ENCODE measurements at places on chromosomes 12 and 14.

DNA sequence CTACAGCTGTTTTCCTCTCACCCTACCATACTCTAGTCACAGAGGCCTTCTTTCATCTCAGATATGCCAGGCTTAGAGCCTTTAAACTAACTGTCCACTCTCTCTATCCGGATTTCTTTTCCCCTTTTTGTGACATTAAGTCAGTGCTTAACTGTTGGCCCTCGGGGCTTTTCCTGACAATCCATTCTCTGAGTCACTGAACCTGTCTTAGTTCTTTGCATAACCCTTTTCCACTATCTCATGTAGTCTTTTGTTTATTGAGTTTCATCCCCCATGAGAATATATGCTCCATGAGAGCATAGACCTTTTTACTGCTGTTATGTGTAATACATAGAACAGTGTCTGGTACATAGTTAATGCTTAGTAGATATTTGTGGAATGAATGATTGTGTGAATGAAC, 68.7 kb downstream of the PLEKHA5 start:
- DNase-seq, result no peak

GRCh38 chr12:69701826-69702225, 2.7 kb upstream of the BEST3 start:
- no peak for DNase-seq

GRCh38 chr12:53195516-53196420, 11.3 kb downstream of the ITGB7 start:
- no peak for DNase-seq

GRCh38 chr12:123530668-123531067, 2.9 kb downstream of the RILPL1 start:
- no peak for DNase-seq

GRCh38 chr12:56769868-56770267, 6.7 kb downstream of the HSD17B6 start:
- no peak for DNase-seq

GRCh38 chr12:56157201-56158028, 744 bp upstream of the MYL6 start:
- DNase-seq, result no peak

DNA sequence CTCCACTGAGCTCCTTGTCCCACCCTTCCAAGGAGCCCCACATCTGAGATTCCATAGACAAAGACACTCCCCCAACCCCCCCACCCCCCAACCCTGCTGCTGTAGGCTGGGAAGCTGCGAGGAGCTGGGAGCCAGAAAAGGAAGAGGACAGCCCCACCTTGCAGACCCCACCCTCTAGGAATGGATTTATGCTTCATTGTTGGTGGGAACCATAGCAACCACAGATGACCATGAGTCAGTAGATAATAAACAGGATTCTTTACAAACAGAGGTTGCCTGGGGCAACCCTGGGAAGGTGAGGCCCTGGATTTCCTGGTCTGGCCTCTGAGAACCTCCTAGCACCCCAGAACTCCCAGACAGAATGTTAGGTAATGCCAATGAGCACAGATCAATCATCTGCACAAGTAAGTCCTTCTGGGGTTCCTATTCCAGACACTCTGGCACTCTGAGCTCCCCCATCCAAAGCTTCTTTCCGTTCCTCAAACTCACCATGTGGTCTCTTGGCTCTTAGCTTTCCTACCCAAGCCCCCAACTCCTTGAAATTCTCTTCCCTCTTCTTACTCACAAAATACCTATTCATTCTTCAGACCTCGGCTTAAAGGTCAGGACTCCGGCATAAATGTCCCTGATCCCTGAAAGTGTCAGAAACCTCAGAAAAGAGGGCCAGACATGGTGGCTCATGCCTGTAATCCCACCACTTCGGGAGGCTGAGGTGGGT, 15.2 kb upstream of the PLEKHG6 start:
- no peak for DNase-seq

DNA sequence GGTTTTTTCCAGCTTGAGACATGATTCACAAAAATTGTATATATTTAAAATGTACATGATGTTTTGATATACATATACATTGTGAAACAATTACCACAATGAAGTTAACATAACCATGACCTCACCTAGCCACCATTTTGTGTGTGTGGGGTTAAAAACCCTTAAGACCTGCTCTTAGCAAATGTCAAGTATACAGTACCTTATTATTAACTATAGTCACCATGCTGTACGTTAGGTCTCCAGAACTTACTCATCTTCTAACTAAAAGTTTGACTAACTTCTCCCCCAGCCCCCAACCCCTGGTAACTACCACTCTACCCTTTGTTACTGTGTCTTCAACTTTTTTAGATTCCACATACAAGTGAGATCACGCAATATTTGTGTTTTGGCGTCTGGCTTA, 52.6 kb downstream of the EIF2S3B start:
- no peak for DNase-seq

DNA sequence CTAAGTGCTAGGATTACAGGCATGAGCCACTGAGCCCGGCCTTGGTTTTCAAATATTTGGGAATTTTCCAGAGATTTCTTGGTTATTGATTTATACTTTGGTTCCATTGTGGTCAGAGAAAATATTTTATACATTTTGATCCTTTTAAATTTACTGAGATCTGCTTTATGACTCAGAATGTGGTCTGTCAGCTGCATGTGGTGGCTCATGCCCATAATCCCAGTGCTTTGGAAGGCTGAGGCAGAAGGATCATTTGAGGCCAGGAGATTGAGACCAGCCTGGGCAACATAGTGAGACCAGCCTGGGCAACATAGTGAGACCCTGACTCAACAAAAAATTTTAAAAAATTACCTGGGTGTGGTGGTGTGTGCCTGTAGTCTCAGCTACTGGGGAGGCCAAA, 49.8 kb downstream of the ADCK1 start:
- DNase-seq, result no peak

GRCh38 chr14:31926123-31926522, 151.0 kb upstream of the ARHGAP5 start:
- DNase-seq, result no peak

DNA sequence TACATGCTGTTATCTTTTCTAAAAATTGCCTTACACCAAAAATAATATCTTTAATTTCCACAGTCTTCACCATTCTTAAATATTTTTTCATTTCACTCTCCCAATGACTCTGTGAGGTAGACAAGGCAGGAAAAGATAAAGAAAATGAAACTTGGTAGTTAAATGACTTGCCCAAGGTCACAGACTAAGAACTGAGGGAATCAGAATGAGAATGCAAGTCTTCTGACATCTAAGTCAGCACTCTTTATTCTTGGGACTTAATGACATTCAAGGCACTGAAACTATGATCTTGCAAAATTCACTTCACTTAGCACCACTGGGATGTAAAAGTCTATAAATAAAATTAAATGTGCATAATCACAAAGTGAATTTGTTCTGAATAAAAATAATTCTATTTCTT, 104.5 kb downstream of the SLC2A13 start:
- DNase-seq, result no peak

- DNase-seq, result no peak
These were observed 2.5 kb upstream of the RNASE13 start for GRCh38 chr14:21037156-21037555.

DNA sequence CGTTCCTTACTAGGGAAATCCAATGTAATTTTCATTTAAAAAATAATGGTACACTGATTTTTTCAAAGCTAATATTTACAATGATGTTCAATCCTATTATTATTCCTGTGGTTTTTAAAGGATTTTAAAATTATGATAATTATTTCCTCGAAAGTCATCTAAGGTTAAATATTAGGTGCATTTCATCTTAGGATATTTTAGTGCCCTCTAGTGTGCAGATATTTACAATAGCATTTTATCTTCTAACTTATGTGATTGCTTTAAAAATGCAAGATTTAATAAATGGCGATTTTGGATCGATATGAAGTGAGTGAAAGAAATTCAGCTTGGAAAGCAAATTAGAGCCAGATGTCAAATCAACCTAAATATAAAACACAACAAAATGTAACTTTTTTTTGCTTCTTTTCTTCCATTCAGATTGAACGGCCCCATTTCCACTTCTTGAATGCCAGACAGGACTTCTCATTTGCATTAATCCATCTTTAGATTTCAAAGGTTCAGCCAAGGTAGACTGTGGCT, 293.5 kb downstream of the SLC6A15 start:
- no peak for DNase-seq

DNA sequence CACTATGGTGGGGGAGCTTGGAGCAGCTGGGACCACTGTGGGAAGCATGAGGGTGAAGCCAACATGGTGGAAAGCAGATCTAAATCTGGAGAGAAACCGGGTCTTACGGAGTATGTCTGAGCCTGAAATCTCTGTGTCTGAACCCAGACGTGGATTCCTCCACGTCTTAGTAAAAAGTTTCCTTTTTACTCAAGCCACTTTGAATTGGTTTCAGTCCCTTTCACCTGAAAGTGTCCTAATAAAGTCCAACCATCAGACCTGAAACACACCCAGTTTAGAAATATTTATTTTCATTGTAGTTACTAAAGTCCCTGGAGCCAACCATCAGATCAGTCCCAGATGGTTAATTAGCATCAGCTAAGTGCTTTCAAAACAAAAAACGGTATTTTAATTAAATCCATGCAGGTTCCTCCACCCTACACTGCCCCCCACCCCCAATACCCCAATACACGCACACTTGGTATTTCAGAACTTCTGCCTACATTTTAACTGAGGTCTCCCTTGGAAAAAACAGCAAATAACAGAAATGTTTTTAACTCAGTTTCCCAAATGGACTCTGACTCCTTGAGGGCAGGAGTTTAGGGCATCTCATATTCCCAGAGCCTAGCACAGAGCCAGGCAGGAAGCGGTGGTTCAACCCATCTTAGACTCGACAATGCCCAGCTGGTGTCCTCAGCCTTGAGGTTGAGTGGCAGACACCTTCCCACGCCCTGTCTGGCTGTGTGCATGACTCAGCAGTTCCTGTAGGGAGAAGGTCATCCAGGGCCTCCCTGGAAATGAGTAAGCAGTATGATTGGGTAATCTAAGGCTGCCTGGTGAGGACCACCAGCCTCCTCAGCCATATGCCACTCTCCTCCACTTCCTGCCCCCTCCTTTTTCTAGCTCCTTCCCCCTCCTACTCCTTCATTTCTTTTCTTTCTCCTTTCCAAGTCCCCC, 175.8 kb downstream of the TTC8 start:
- DNase-seq, result no peak

GRCh38 chr12:75505706-75506312, 5.6 kb downstream of the KRR1 start:
- DNase-seq, result no peak

DNA sequence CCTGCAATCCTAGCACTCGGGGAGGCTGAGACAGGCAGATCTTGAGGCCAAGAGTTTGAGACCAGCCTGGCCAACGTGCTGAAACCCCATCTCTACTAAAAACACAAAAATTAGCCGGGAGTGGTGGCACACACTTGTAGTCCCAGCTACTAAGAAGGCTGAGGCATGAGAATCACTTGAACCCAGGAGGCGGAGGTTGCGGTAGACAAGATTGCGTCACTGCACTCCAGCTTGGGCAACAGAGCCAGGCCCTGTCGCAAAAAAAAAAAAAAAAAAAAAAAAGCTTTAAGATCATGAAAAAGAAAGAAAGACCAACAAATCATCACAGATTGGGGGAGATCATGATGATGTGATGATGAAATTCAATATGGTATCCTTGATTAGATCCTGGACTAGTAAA, 30.6 kb downstream of the WDR89 start:
- DNase-seq, result no peak

DNA sequence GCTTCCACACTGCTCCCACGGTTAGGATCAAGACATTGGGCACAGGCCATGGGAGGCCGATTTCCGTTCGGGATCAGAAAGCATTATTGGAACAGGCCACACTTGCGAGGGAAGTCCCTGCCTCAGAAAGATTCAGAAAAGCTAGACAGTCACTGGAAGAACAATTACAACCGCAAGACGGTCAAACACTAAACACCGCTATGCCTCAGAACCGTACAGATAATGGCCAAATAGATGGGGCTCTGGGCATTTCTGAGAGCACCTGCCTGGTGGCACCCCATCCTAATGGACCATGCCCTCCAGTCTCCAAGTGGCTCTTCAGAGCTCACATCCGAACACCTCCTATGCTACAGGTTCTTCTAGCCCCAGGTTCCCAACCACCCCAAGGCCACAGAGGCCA, 42.0 kb downstream of the SSH1 start:
- no peak for DNase-seq

- DNase-seq, result no peak
These were observed 767.2 kb downstream of the VRK1 start for GRCh38 chr14:97564334-97564733.

GRCh38 chr12:81888106-81888740, 129.1 kb upstream of the PPFIA2 start:
- no peak for DNase-seq

DNA sequence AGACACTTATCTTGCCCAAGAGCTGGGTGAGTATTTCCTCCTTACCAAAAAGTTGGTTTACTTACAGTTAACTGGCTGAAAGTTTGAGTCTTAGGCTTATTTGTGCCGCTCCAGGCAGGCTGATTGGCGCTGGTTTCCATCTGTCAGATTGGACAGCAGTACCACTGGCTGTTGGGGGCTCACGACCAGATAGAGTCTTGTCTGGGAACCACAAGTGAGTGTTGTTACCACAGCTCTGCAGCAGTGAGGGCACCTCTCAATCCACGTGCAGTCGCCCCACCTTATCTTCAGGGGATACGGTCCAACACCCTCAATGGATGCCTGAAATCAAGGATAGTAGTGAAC, 58.9 kb downstream of the DDX51 start:
- no peak for DNase-seq

DNA sequence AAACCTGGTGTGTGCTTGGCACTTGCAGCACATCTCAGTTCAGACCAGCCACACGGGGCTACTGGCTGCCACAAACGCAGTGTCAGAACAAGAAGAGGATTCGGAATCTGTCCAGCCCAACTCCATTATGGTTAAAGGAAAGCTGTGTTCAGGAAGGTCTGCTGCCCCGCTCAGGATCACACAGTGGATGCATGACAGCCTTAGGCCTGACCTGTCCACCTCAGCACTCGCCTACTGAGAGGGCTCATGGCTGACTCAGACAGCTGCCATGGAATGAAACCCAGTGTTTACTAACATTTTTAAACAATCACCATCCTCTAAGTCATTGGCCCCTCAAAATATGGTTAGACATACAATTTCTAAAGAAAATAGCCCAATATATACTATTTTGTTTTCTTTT, 5.6 kb upstream of the NIN start:
- no peak for DNase-seq

Measured in esophagus squamous epithelium (tissue), 5 donors.